ENCODE measurements at places on chromosomes 16 and 17. TPM values are rescaled to one million over a fixed set of nuclear protein-coding genes. Genes with fewer than 3 reads are reported as not detected.
A peak's percentile ranks its signal among the peaks of the same experiment; 100 is the strongest.

The ADAM11 gene
- 0.91 TPM for total RNA-seq

DNA sequence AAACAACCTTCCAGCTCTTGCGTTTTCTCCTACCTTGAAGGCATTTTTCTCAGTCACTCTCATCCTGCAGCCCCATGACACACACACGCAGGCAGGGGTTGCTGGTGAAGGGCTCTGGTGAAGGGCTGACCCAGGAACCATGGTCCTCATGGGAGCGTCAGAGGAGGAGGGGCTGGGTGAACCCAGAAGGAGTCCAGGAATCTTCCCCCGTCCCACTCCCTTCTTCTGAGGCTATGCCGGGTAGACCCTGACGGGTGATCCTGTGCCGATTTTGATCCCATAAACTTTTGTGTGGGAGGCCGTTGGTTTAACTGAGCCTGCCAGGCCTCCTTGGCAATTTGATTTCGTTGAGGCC lies 278.4 kb upstream of the FOXF1 start:
- no peak overlapping the region for H3K27ac ChIP-seq
- no peak for DNase-seq
- H3K4me1 ChIP-seq, result no peaks in the 10 kb centered on the region
- H3K36me3 ChIP-seq, result no peaks in the 10 kb centered on the region

The CBX8 gene
- 12.6 TPM for total RNA-seq

- no peak for DNase-seq
- H3K36me3 ChIP-seq, result peaks cover 14% of the 10 kb centered on the region
- no peaks in the 10 kb centered on the region for H3K27me3 ChIP-seq
- H3K27ac ChIP-seq, result no peak overlapping the region
These were observed 11.2 kb upstream of the ORAI3 start for GRCh38 chr16:30937692-30938091.

The CEMP1 gene
- not detected for total RNA-seq

DNA sequence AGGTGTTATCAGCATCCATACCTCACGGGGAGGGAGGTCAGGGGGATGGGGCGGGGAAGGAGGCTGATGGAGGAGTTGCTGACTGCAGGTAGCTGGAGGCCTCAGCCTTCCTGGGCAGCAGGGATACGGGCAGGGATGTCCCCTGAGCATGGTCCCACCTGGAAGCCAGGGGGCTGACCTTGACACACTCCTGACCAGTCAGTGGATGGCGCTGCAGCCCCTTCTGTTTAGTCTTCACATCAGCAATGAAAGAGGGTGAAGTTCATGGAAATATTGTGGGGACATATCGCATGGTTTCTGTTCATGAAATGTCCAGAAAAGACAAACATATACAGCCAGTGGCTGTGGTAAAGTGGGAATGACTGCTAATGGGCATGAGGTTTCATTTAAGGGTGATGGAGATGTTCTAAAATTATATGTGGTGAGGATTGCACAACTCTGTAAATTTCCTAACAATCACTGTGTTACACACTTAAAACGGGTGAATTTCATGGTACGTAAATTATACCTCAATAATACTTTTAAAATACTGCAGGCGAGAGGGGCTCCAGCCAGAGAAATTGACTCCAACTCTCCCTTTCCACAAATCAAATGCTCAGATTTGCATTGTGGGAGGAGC lies 489.6 kb downstream of the CDH13 start:
- no peak for DNase-seq
- no peaks in the 10 kb centered on the region for H3K4me1 ChIP-seq
- no peak overlapping the region for H3K4me3 ChIP-seq
- H3K27me3 ChIP-seq, result 0 out of 3 replicates have a peak, but pooled peaks cover 4% of the 10 kb centered on the region
- no peak overlapping the region for H3K27ac ChIP-seq
- H3K36me3 ChIP-seq, result no peaks in the 10 kb centered on the region

GRCh38 chr16:66608241-66609138 lies 4.0 kb downstream of the CMTM3 start:
- DNase-seq, result peak; percentile 93
- H3K4me1 ChIP-seq, result peaks cover 40% of the 10 kb centered on the region
- H3K4me3 ChIP-seq, result no peak overlapping the region
- H3K27ac ChIP-seq, result peak overlapping the region; percentile 61
- H3K36me3 ChIP-seq, result peaks cover 43% of the 10 kb centered on the region

The CTRL gene
- total RNA-seq, result 1.1 TPM

DNA sequence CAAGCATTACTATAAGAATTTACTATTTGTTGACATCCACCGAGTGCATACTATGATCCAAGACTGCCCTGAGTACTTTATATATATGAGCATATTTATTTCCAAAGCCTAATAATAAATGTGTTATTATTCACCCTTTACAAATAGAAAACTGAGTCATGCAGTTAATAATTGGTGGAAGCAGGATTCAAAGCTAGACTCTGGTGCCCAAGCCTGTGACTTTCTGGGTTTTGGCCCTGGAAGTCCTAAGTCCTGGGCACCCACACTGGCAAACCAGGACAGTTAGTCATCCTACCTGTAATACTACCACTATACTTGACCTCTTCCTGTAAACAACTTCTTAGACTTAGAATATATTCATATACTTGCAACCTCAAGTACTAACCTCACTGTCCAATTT lies 257.4 kb upstream of the IRX5 start:
- no peak for DNase-seq
- H3K4me1 ChIP-seq, result no peaks in the 10 kb centered on the region
- no peak overlapping the region for H3K4me3 ChIP-seq
- no peaks in the 10 kb centered on the region for H3K36me3 ChIP-seq
- H3K27ac ChIP-seq, result no peak overlapping the region
- H3K27me3 ChIP-seq, result peaks cover 2% of the 10 kb centered on the region

The KRTAP17-1 gene
- not detected for total RNA-seq

GRCh38 chr17:64448665-64449512 lies at the start of gene MILR1:
MILR1 (plus strand) TSS chr17:64449115; CDS start chr17:64449169, 54 bp downstream.
- peaks cover 11% of the 10 kb centered on the region for H3K27me3 ChIP-seq
- no peak within 1 kb of the TSS for H3K27ac ChIP-seq
- no peaks in the 10 kb centered on the region for H3K36me3 ChIP-seq
- DNase-seq, result no peak

DNA sequence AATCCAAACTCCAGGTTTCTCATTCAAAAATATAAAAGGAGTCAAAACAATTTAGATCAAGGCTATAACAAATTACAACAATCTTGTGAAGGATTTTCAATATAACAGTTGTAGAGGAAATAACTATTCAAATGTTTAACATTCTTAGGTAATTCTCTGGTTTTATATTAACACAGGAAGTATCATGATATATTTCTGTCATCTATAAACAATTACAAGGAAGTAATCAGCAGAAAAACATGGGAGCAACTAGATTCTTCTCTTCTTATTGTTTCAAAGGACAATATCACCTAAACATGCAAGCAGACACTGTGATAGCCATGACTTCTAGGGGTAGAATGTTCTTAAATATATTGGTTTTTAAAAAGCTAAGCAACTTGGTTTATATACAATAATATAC lies 49.9 kb downstream of the FBXL20 start:
- no peak overlapping the region for H3K27ac ChIP-seq
- no peaks in the 10 kb centered on the region for H3K36me3 ChIP-seq
- 0 out of 2 replicates have a peak, but pooled peaks cover 4% of the 10 kb centered on the region for H3K4me1 ChIP-seq
- DNase-seq, result no peak
- no peak overlapping the region for H3K4me3 ChIP-seq

DNA sequence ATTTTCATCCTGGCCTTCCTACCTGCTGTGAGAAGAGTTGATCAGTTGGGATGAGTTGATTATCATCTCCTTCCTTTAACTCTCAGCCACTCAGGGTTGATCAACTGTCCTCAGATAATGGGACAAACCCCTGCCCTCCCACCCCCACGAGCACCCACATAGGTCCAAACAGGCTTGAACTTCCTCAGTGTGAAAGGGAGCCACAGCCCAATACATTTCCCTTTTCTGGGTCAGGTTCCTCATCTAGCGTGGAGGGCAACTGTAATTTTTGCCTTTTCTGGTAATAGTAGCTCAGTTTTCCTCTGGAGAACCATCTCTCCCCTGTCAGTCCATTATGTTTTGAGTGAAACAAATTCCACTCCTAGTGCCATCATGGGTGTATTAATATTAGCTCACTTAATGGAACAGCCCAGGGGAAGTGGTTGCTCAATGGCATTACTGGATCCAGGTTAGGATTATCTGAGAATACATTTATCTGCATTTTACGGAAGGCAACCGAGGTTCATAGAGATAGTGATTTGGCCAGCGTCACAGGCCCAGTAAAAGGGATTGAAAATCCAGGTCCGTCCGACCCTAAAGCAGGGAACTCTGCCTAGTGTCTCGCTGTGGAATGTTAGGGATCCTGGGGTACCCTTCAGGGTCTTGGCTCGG lies 476 bp upstream of the LPCAT2 start:
- no peak overlapping the region for H3K4me3 ChIP-seq
- peaks cover 44% of the 10 kb centered on the region for H3K4me1 ChIP-seq
- DNase-seq, result no peak
- no peaks in the 10 kb centered on the region for H3K27me3 ChIP-seq
- no peak overlapping the region for H3K27ac ChIP-seq

GRCh38 chr17:59783221-59784047 lies 76.0 kb downstream of the VMP1 start:
- DNase-seq, result no peak
- peaks cover 83% of the 10 kb centered on the region for H3K4me1 ChIP-seq
- no peak overlapping the region for H3K4me3 ChIP-seq
- peak overlapping the region; percentile 97 for H3K27ac ChIP-seq
- H3K27me3 ChIP-seq, result no peaks in the 10 kb centered on the region
- H3K36me3 ChIP-seq, result peaks cover 1% of the 10 kb centered on the region

DNA sequence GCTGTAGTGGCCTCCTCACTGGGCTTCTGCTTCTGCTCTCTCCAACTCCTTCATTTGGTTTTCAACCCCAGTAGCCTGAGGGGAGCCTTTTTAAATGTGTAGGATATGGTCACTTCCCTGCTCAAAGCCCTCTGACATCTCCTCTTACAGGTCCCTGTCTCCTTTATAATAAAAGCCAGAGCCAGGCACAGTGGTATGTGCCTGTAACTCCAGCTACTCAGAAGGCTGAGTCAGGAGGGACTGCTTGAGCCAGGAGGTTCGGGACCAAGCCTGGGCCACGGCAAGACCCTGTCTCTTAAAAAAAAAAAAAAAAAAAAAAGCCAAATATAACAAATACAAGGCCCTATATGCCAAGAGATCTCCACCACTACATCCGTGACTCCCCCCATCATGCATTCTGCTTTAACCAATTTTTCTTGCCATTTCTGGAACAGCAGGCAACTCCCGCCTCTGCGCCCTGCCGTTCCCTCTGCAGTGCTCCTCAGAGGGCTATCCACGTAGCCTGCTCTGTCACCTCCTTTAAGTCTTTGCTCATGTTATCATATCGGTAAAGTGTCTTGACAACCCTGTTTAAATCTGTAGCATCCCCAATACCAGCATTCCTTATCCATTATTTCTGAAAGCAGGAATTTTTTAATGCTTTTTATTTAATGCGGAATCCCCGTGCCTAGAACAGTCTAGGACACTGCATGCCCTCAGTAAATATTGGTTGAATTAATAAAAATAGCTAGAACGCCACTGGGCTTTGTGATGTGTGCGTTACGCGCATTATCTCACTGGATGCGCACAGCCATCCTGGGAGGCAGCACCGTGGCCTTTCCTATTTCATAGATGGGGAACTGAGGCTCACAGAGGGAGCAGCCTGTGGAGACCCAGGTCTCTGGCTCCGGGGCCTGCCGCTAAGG lies 9.5 kb downstream of the ZNF771 start:
- H3K27ac ChIP-seq, result no peak overlapping the region
- H3K27me3 ChIP-seq, result no peaks in the 10 kb centered on the region
- peaks cover 10% of the 10 kb centered on the region for H3K4me1 ChIP-seq
- H3K4me3 ChIP-seq, result no peak overlapping the region

The CHD9NB gene
- total RNA-seq, result 0.18 TPM

- no peak overlapping the region for H3K4me3 ChIP-seq
- H3K36me3 ChIP-seq, result no peaks in the 10 kb centered on the region
- H3K27ac ChIP-seq, result no peak overlapping the region
These were observed 93.1 kb downstream of the PITPNC1 start for GRCh38 chr17:67470163-67470562.

- H3K27ac ChIP-seq, result no peak overlapping the region
- no peak for DNase-seq
- no peaks in the 10 kb centered on the region for H3K4me1 ChIP-seq
- H3K27me3 ChIP-seq, result no peaks in the 10 kb centered on the region
- H3K4me3 ChIP-seq, result no peak overlapping the region
These were observed 722.0 kb upstream of the SOX9 start for GRCh38 chr17:71398800-71399219.

GRCh38 chr17:77843896-77844295 lies 114.6 kb upstream of the TNRC6C start:
- H3K4me1 ChIP-seq, result peaks cover 5% of the 10 kb centered on the region
- no peaks in the 10 kb centered on the region for H3K36me3 ChIP-seq
- H3K27ac ChIP-seq, result no peak overlapping the region

The SLC5A10 gene
- not detected for total RNA-seq

DNA sequence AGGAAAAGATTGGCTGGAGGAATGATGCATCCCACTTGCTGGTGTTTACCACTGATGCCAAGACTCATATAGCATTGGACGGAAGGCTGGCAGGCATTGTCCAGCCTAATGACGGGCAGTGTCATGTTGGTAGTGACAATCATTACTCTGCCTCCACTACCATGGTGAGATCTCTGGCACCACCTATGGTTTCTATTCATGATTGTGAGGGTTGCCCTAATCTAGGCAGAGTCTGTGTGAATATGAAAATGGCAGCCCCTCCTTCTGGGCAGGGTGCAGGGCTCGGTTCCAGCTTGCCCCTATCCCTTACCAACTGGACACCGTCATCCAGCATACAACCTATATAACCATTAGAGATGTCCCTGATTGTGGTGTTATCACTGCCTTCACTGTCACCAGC lies 33.4 kb downstream of the ITGB3 start:
- no peak for DNase-seq
- H3K36me3 ChIP-seq, result no peaks in the 10 kb centered on the region
- H3K4me1 ChIP-seq, result peaks cover 19% of the 10 kb centered on the region
- no peak overlapping the region for H3K4me3 ChIP-seq
- H3K27me3 ChIP-seq, result peaks cover 1% of the 10 kb centered on the region
- H3K27ac ChIP-seq, result no peak overlapping the region

DNA sequence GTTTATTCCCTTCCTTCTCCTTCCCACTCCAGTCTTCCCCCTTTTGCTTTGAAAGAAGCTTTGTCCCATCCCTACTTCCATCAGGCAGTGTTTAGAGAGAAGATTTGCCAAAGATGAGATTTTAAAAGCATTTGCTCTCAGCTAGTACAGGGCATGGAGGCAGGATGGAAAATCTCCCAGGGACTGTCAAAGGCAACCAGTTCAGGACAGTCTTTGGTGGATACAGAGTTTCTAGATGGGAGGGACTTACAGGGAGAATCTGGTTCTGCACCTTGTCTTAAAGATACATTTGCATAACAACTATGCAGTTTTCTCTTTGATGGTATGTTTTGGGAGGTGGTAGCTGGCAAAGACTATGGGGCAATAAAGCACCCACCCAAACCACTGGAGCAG lies 26.2 kb downstream of the CHD9 start:
- no peaks in the 10 kb centered on the region for H3K27me3 ChIP-seq
- no peak overlapping the region for H3K27ac ChIP-seq
- DNase-seq, result no peak
- H3K4me1 ChIP-seq, result peaks cover 13% of the 10 kb centered on the region
- no peak overlapping the region for H3K4me3 ChIP-seq
- peaks cover 3% of the 10 kb centered on the region for H3K36me3 ChIP-seq

DNA sequence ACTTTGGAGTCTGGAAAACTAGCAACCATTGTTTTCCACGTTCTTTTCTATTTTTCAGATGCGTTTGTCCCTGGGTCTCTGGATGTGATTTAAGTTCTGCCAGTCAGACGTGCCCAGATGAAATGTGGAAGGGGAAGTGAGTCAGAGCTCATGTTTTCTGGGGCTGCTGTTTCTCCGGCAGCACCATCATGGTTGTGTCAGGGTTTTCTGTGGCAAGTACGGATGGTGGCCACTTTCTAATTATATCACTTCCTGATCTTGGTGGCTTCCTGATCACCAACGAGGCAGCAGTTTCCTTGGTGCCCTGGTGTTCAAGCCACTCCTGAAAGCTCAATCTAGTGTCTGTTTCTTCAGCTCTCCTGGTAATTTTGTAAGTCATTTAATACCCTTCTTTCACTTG lies 31.4 kb upstream of the PMFBP1 start:
- H3K4me1 ChIP-seq, result no peaks in the 10 kb centered on the region
- no peak overlapping the region for H3K4me3 ChIP-seq
- no peak for DNase-seq
- H3K36me3 ChIP-seq, result no peaks in the 10 kb centered on the region

All from HepG2 (cell line).